ENCODE measurements at places on chromosomes 7 and 10.
A peak's percentile ranks its signal among the peaks of the same experiment; 100 is the strongest.

DNA sequence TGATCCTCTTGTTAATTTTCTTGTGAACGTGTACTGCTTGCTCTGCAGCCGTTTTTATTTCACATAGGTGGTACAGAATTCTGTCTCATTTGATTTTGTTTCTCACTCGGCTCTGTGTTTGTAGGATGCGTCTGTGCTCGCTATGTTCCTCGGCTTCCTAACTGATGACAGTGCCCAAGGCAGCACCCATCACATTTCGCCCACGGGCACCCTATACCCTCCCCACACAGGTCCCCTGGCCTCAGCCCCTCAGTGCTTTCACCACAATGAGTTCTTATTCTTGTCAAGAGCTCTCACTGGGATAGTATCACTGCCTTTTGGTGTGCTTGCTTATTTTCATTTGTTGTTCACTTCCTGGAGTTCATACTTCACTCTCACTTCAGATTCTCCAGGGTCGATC is 28.1 kb downstream of the UCMA start:
- DNase-seq, result no peak

DNA sequence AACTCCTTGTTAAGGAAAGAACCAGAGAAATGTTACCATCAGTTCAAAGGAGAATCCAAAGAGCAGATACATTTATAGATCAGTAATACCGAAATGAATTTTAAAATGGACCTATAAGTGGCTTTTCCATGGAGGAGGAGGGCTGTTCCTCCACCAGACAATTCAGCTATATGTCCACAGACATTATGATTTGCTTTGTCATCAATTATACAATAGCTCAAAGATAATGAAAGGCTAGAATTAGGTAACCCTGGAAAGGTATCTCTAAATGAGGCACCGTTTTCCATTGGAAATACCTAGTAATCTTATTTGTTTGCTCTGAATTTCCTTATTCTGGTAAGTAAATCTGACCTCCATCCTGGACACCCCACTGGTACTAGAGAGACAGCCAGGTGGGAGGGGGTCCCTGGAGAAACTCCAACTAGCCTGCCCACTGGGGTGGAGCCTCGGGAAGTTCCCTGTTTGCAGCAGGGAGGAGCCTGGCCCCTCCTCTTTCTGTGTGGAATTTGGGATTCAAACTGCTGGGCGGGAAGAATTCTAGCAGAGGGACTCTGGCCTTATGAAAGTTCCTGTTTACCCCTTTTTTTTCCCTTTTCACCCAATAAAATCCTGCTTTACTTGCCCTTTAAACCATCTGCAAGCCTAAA is 218.0 kb downstream of the PHF14 start:
- no peak for DNase-seq

DNA sequence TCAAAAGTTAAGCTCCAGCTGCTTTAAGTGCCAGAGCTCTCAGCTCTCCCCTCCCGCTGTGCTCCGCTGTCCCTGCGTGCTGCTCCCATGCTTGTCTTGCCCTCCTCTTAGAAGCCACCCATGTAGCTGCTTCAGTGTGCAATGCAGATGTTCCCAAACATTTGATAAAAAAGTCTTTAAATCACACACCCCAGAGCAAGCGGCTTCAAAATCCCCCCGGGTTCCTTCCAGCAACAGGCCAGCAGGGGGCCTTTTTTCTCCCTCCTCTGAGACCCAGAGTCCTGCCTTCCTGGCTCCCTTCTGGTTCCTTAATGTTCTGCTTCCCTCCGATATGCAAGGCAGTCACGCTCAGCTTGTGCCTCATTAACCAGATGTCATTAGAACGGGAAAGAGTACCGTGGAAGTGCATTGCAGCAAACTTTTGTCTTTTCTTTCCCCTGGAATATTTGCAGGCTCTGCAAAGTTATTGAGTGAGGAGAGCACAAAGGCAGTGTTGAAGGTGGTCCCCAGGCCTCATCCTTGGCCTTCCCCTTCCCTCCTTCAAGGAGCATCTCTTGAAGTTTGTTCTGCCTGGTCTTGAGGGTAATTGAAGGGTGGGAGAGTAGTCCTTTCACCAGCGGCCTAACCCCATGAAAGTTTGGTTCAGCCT is 25.5 kb downstream of the LDB3 start:
- peak; percentile 69 for DNase-seq

DNA sequence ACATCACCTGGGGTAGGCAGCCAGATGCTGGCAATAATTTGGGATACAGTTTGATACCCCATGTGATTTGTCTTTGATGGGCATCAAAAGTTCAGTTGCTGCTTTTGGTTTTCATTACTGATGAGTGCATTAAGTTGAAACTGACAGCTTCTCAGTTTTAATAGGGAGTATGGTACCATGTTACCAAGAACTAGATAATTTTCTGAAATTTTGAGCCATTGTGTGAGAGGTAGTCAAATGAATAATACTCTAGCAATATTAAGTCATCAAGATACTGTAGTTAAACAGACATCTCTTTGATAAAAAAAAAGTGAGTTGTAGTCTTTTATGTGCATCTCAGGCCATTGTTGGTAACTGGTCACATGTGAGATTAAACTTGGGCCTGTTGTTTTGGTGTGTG is 71.5 kb downstream of the ST7 start:
- DNase-seq, result no peak

DNA sequence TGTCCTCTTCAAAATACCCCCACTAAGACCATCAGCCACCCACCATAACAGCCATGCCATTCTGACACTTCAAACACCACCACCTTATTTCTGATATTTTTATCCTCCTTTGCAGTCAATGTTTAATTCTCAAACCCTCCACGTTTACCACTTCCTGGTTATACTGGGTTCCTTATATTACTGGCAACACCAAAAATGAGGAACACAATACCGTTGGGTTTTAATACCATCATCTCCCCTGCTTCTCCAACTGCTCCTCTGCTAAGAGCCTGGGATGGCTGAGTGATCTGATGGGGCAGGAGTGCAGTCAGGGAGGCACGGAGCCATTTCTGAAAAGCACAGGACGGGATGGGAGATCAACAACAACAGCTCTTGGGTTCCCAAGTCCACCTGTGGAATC is 140.5 kb downstream of the CHCHD3 start:
- DNase-seq, result no peak

GRCh38 chr7:11294965-11295364 is 321.3 kb downstream of the PHF14 start:
- no peak for DNase-seq

- no peak for DNase-seq
Observed at GRCh38 chr10:104303594-104304355, 34.5 kb downstream of the ITPRIP start.

- no peak for DNase-seq
Observed at GRCh38 chr10:78577712-78578111, 491.1 kb upstream of the ZMIZ1 start.

DNA sequence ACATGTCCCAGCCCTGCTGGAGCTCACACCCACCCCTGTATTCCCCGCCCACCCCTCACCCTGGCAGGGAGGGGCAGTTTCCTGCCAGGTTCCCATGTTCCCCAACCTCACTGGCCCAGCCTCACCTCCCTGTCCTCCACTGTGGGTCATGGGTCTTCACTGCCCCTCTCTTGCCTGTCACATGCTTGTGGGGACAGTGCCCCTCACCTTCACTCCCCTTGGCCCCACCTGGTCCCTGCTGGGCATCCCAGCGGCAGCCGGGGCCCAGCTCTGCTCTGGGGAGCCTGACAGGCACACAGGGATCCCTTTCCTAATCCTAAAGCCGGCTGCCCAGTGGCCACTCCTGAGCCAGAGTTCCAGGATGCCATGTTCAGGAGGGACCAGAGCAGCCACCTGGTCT is 21.4 kb upstream of the ZNF862 start:
- DNase-seq, result no peak

GRCh38 chr7:47040795-47041347 is 541.0 kb downstream of the TNS3 start:
- DNase-seq, result no peak

- no peak for DNase-seq
Observed at GRCh38 chr7:48148311-48148710, 22.9 kb upstream of the ABCA13 start.

DNA sequence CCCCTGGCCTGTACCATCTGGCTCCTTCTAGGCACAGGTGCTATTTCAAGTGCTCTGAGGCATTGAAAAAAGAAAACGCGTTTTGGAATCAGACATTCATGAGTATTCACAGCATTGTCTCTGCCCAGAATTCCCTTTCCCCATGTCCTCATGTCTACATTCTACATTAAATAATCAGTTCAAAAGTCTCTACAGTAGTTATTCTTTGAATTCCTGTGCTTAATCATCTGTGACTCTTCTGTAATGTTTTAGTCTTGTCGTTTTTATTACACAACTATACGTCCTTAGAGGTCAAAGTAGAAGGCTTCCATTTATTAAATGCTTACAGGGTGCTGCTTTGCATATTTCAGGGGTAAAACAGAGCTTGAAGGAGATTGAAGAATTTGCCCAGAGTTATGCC is 95.7 kb downstream of the BICC1 start:
- DNase-seq, result peak; percentile 5

- DNase-seq, result peak; percentile 22
Observed at GRCh38 chr7:84088802-84089201, 105.8 kb downstream of the SEMA3A start.

GRCh38 chr10:14412624-14413023 is 81.9 kb upstream of the FRMD4A start:
- DNase-seq, result peak; percentile 23

DNA sequence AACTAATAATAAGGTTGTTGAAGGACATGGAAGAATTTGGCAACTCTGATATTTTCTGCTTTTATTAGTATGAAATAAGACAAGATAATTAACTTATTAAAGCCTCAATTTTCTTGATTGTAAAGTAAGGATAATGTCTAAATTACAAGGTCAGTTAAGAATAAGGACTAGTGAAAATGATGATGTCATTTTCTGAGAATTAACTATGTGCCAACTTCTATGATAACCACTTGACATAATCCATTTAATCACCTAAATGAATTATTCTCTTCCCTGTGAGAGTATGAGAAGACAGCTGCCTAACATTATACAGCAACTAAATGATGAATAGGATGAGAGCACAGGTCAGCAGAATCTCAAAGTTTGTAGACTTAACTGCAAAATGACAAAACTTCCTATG is 1153.4 kb upstream of the POT1 start:
- no peak for DNase-seq

GRCh38 chr10:88080213-88080612 is 216.8 kb downstream of the PTEN start:
- no peak for DNase-seq

DNA sequence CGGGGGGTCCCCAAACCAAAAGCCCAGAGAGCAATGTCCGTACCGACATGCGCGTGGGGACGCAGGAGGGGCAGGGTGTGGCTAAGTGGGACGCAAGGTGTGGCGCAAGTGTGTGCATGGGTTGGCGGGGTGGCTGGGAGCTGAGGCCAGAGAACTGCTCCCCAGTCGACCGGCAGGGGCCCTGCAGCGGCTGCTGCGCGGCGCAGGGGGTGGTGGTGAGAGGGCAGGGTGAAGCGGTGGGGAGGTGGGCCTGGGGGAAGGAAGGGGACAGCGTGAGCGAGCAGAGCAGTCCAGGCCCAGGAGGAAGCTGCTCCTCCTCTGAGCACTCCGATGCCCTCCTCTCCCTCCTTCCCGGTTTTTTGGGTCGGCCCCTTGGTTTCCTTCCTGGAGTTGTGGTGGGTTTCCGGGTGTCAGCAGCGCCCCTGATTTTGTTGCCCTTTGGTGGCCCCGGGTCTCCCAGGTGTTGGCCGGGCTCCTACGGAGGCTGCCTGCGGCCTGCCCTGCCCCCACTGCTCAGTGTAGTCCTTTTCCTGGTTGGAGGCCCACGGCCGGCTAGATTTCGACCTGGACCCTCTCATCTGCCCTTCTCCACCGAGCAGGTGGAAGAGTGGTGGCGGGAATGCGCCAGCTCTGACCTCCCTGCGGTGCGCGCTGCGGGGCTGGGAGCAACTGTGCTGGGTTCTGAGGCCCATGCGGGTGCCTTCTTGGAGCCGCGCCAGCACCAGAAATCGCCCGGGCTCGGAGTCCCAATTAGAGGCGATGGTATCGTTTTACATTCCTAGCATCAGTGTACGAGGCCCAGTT is 40.5 kb upstream of the COMTD1 start:
- no peak for DNase-seq

- no peak for DNase-seq
Observed at GRCh38 chr7:102431617-102432298, 1.6 kb upstream of the ORAI2 start.

Measured in ELR (cell line).